ENCODE measurements at places on chromosomes 6 and 20.

DNA sequence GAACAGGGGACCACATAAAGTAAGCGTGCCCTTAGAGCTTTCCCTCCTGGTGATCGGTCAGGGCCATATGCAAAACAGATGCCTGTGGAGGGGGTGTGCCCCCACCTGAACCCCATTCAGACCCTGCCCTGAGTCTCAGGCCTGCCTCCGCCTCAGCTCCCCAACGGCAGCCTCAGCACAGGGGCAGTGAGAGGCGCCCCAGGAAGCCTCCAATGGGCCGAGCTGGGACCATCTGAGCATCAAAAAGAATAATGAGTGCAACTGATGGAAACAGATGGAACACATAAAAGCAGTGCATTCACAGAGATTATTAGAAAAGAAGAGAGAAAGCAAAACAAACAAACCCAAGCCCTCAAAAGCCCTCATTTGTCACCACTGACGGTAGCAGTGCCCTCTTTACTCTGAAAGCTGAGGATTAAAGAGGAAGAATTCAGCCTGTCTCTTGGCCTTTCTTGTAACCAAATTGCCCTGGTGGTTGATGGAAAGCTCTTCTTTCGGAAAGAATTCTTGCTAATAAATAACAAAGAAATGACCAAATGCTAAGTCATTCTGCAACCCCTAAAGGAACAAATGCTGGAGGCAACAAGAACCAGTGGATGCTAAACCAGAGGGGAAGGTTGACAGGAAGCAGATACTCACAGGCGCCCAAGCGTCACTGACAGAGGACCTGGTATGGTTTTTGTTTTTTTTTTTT is 6.8 kb downstream of the ADISSP start:
- no peak for DNase-seq

DNA sequence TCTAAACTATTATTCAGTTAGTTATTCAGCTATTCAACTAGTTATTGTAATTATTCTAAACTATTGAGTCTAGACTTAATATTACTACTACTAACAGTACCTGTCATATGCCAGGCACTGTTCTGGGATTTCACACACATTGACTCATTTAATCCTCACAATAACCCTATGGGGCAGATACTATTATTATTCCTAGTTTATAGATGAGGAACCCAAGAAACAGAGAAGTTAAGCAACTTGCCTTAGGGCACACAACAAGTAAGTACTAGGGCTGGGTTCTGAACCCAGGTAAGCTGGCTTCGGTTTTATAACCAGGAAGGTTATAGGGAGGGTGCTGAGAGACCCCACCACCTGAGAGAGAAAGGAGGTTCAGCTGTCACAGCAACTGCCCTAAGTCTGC is 7.8 kb downstream of the TEAD3 start:
- DNase-seq = no peak

GRCh38 chr6:29355603-29356002 is 13.1 kb downstream of the OR5V1 start:
- DNase-seq = no peak

DNA sequence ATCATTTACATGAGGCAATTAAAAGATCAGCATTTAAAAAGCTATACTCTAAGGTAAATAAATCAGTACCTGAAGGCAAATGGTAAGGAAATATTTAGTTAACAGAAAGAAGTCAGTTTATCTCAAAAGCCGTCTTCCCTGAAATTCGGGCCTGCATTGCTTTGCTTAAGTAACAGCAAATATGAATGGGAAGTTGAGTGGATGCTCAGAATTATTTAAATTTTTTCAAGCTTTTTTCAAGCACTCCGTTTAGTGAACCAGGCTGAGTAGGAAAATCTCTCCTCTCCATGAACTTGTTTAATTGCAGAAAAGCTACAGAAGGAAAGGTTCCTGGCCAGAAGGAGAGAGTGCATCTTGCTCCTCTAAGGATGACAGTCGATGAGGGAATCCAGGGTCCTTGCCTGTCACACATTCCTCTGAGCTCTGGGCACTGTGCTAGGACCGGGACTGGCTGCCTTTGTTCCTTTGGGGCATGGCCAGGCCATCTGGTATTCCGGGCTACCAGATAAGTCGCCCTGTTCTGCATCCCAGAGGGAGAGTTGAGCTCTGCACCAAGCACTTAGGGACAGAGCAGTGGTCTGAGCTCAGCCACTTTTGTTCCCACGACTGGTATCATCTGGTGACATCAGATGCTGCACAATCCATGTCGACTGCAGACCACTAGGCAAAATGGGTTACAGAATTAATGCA is 77.6 kb downstream of the RIN2 start:
- DNase-seq = no peak
